ENCODE measurements at places on chromosomes 11 and 22.

GRCh38 chr11:32154275-32154674 is 63.4 kb downstream of the RCN1 start:
- DNase-seq, result no peak

DNA sequence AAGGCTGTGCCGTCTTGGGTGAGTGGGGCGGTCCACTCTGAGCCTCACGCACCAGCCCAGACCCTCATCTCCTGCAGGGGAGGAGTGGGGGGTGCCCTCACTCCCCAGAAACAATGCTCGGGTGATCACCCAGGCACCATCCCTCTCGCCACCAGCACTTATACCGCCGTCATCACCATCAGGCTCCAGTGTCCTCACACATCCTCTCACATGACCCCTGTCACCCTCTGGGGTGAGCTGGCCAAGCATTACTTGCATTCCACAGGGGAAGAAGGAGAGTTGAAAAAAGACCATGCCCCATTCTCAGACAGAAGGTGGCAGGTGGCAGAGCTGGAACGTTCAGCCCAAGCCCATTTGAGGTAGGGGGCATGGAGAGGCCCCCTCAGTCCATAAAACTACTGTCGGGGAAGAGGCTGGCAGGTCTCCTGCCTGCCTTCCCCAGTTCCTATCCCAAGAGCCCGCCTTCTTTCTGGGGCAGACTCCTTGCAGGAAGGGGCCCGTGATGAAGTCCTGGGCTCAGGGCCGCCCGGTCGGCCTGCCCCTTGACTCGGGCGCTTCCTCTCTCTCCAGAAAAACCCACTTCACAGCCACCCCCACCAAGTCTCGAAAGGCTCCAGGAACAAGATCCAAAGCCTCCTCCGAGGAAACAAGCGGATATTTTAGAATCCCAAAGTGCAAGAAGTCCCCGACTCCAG is 153.3 kb downstream of the DSCAML1 start:
- DNase-seq, result no peak

- DNase-seq, result no peak
Observed at GRCh38 chr11:26550022-26550421, 22.0 kb downstream of the MUC15 start.

DNA sequence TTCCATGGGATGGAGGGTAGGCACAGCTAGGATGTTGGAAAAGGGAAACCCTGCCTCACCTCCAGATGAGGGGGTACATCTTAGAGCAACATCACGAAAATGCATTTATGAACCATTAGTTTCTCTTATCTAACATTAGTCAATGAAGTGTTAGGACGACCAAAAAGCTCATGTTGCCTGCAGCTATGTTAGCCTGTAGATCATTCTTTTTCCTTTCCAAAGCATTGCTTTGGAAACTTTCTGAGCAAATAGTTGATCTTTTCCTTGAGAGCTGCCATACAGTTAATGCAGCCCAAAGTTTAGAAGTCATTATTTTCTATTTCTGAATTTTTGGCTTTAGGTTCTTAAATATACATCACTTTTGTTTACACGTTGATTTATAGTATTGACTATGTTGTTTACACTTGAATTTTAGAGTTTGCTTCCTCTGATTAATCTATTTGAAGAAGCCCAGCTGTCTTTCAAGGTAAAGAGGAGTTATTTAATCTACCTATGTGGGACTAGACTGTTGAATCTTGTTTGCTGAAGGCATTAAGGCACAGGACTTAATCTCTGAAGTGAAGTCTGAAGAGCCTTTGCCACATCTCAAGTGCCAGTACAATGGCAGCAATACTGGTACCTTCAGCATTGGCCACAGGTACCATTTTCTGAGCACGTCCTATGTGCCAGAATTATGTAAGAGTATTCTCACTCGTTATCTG is 11.0 kb downstream of the POU2AF3 start:
- no peak for DNase-seq

DNA sequence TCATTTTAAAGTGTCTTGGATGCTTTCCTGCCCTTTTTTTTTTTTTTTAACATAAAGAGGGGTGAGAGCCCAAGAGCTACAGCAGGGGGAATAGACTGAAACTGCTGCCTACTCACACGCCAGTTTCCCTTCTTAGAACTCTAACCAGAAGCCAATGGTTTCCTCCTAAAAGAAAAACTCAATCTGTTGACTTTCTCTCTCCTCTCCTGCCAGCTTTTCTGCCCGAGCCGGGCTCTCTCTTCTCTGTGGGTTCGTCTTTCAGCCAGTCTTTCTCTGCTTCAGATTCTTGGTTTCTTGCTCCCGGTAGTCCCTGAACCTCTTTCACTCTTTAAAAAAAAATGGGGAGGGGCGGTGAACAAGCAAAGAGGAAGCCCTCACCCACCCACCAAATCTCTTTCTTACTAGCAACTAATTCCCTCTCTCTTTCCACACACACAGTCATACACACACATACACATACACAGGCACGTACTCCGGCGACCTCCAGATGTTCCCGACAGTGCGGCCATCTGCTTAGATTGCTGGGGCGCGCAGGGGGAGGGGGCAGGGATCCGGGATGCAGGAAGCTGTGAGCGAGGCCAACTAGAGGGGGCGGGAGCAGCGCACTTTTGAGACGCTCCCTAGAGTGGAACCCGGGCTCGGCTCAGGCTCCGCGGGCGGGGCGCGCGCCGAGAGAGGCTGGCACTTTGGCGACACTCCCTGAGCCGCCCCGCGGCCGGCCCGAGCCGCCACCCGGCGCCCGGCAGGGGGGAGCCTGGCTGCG is 444 bp upstream of the TSKU start:
- DNase-seq, result no peak

- no peak for DNase-seq
Observed at GRCh38 chr11:14409891-14410290, 50.9 kb upstream of the RRAS2 start.

GRCh38 chr11:69732910-69733309 is 29.1 kb upstream of the FGF19 start:
- no peak for DNase-seq

GRCh38 chr22:43094085-43094484 is 4.9 kb upstream of the TTLL1 start:
- no peak for DNase-seq

DNA sequence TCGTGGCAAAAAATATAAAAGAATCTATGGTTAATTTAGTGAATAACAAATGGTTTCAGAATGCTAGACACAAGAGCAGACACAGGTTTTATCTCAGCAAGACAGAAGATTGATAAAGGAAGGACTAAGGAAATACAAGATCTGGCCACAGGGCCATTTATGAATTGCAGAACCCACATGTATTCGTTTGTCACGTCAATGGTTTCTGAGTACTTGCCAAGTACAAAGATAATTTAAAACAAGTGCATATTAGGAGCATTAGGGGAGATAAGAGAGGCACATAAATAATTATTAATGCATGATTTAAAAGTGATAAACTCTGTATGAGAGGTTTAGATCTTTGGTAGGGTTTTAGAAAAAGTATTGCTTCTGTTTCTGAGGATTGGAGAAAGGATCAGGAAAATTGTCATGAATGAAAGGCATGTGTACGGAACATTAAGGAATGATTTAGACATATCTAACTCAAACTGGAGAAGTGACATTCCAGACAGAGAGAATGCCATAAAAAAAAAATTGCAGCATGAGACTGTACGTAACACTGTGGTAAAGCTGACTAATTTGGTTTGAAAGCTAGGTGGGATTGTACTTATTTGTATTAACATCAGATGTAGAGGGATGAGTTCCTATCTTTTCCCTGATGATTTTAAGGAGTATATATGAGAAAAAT is 727.1 kb downstream of the NELL1 start:
- DNase-seq, result no peak

- DNase-seq, result no peak
Observed at GRCh38 chr11:124199702-124200101, 16.6 kb downstream of the OR10D3 start.

- no peak for DNase-seq
Observed at GRCh38 chr11:27705873-27706820, 5.9 kb upstream of the BDNF start.

DNA sequence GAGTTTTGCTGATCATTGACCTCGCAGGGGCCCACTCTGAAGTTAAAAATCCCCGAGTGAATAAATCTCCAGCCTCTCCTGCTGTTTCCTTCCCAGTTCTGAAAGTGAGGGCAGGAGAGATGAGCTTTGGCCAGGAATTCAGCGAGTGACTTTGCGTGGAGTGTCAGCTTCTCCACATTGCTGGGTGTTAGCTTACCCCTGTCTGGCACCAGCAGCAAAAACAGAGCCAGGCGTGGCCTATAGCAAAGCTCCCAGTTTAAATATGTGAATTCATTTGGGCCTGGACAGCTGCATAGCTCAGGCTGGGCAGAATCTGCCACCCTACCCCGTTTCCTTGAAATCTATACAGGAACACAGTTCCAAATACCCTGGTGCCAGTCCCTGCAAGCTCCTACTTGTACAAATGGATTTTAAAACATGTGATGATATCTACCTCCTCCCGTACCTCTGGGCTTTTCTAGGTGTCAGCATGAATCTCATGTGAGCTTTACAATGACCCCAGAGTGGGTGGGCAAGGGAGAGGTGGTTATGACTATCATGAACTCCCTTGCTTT is 25.6 kb downstream of the TIMP3 start:
- no peak for DNase-seq

GRCh38 chr11:67432655-67433349 is 4.5 kb downstream of the RPS6KB2 start:
- no peak for DNase-seq

- DNase-seq, result no peak
Observed at GRCh38 chr11:83034673-83035014, 37.1 kb downstream of the RAB30 start.

DNA sequence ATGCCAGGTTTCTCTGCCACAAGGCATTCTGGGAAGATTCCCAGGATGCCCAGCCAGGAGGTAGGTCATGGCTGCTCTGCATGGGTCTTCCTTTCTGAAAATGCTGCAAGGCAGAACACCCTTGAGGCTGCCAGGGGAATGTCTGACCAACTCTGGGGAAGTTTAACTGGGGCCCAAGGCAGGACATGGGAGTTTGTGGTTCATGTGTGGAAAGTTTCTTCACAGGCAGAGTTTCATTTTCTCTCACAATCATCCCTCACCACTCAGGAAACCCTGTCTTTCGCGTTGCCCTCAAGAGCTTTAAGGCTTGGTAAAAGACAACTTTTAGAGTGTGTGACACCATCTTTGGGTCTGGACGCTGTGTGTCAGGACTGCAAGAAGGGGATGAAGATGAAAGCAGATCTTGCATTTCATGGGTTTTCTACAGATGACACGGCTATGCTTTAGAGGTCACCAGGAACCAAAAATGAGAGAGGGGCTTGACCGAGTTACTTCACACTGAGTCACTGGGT is 133.5 kb downstream of the CD44 start:
- DNase-seq, result no peak

- no peak for DNase-seq
Observed at GRCh38 chr11:129731316-129731715, 84.3 kb upstream of the TMEM45B start.

GRCh38 chr11:121763526-121763925 is 310.8 kb upstream of the SORL1-AS1 start:
- DNase-seq, result no peak

DNA sequence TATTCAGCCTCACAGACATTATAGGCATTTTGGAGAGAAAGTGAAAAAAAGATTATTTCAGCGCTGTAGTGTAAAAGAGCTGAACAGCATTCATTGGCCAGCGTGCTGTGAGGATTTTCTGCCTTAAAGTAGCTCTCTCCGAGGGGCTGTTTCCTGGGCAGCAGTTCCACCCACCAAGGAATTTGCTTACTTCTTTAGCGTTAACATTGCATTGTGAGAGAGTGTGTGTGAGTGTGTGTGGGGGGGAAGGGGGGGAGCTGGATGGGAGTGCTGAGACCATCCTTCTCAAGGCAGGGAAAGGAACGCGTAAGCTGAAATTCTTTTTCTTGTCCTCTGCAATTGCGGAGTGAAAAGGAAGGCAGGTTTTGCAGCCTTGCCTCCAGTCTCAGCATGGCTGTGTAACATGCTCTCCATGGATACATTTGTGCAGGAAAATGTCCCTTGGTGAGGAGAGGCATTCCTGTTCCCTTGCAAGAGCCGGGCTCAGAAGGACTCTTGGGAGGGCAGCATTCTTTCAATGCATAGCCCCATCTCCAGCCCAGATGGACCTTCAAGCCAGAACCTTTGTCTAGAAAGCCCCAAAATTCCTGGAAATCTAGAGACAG is 159.9 kb upstream of the NAV2 start:
- no peak for DNase-seq

DNA sequence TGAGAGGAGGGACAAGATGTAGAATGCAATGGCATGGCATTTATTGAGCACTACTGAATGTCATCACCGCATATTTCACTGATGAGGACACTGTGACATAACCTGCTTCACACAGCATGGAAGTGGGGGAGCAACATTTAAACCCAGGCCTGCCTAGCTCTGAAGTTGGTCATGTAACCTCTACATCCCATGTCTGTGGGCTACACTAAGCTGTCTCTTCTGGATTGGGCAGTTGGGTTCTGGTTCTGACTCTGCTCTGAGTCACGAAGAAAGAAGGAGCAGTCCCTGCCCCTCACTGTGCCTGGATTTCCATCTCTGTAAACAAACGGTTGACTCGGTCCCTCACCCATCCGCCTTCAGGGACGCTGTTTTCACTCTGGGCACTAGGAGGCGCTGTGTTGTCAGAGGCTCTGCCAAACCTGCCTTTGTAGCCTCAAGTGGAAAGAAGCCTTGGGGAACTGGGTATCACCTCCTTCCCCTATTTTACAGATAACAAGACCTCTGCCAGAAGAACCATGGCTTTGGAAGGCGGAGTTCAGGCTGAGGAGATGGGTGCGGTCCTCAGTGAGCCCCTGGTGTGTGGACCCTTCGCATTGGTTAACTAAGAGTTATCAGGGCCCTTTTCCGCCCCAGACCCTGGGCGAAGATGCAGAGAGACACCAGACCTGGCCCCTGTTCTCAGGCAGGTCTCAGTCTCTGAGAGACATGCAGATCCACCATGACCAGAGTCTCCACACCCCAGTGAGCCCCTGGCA is 12.7 kb upstream of the ARHGEF17 start:
- DNase-seq, result peak; percentile 35

DNA sequence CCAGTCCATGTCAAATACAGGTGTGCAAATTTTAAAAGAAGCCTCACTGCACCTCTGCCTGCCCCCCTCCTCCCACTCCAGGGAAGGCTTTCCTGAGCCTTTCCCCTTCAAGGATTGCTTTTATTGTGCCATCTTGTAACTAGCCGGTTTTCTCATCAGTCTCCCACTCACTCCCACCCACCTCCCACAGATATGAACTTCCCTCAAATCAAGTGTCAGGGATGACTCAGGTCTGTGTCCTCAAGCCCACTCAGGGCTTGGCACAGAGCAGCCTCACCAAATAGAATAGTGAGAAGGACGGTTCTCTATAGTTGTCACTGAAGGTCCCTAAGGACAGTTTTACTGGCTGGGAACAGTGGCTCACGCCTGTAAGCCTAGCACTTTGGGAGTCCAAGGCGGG is 43.0 kb downstream of the THAP12 start:
- DNase-seq, result no peak

DNA sequence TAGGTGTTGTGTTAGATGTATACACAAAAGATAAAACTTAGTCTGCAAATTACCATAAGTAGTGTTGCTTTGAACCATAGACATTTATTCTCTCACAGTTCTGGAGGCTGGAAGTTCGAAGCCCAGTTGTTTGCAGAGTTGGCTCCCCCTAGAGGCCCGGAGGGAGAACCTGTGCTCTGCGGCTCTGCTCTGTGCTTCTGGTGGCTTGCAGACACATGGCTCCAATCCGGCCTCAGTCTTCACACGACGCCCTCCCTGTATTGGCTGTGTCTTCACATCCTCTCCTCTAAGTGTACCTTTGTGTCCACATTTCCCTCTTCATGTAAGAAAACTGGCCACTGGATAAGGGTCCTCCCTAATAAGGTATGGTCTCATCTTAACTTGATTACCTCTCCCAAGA is 128.4 kb downstream of the OPCML start:
- DNase-seq, result no peak
